ENCODE measurements at places on chromosomes 7 and 10. TPM values are rescaled to one million over a fixed set of nuclear protein-coding genes. Genes with fewer than 3 reads are reported as not detected.

DNA sequence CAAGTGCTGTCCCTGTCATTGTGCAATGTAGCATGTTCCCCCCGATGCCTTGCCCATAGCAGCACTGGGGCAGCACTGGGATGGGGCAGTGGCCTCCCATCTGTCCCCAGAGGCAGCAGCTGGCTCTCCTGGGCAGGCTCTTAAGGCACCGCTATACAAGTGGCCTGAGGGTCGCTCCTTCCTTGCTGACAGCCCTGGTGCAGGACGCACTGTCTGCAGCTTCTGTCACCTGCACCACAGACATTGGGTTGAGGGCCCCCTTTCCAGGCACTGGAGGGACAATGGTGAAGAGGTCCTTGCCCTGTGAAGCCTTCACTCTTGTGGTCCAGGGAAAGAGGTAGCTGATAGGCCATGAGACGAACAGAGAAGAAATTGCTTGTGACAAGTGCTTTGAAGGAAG lies 10.6 kb downstream of the CPSF4 start:
- no peak for DNase-seq
- no peaks in the 10 kb centered on the region for H3K27me3 ChIP-seq
- H3K4me3 ChIP-seq, result no peak overlapping the region
- no peaks in the 10 kb centered on the region for H3K4me1 ChIP-seq
- peaks cover 55% of the 10 kb centered on the region for H3K36me3 ChIP-seq

The OR2A12 gene
- not detected for total RNA-seq

DNA sequence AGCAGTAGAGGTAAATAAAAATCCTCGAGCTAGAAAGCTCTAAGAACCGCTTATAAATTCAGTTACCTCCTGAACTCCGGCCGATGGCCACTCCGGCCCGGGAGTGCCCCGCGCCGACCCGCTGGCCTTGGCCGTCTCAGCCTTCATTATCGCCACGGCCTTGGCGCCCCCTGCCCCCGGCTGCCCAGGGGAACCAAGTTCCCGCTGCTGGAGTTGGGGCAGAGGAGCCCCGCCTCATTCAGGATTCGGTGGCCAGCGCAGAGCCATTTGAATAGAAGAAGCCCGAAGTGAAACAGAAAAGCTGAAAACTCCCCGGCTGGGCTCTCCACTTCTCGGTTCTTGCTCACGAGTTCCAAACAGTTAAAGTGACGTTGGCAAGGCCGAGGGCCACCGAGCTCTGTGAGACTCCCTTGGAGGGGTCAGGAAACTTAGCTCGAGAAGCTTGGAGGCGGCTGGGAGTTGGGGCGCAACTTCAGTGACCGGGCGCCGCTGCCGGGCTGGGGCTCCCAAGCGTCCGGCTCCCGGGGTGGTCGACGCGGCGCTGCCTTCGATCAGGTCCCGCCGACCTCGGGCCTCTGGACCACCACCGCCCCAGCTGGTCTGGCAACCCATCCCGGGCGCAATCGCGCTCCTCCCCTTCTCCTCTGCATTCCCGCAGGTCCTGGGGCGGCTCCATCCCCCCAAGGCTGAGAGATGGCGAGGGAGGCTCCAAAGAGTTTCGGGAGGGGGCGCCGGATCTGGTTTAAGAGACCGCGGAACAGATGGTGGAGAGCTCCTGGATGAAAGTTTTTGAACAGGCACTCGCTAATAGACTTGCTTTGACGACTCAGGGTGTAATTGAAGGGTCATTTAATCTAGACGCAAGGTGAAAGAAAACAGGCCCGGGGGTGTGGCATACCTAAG lies 5.8 kb upstream of the FEZF1 start:
- no peak overlapping the region for H3K4me3 ChIP-seq
- peaks cover 10% of the 10 kb centered on the region for H3K27me3 ChIP-seq
- no peak for DNase-seq
- no peak overlapping the region for H3K27ac ChIP-seq
- H3K36me3 ChIP-seq, result no peaks in the 10 kb centered on the region
- H3K4me1 ChIP-seq, result no peaks in the 10 kb centered on the region

GRCh38 chr7:105885387-105886111 lies 9.2 kb upstream of the ATXN7L1 start:
- H3K27ac ChIP-seq, result no peak overlapping the region
- no peaks in the 10 kb centered on the region for H3K27me3 ChIP-seq
- DNase-seq, result no peak
- no peaks in the 10 kb centered on the region for H3K36me3 ChIP-seq
- no peak overlapping the region for H3K4me3 ChIP-seq

GRCh38 chr7:2123360-2123759 lies 109.4 kb downstream of the MAD1L1 start:
- H3K4me1 ChIP-seq, result peaks cover 24% of the 10 kb centered on the region
- no peak overlapping the region for H3K4me3 ChIP-seq
- H3K27me3 ChIP-seq, result no peaks in the 10 kb centered on the region

DNA sequence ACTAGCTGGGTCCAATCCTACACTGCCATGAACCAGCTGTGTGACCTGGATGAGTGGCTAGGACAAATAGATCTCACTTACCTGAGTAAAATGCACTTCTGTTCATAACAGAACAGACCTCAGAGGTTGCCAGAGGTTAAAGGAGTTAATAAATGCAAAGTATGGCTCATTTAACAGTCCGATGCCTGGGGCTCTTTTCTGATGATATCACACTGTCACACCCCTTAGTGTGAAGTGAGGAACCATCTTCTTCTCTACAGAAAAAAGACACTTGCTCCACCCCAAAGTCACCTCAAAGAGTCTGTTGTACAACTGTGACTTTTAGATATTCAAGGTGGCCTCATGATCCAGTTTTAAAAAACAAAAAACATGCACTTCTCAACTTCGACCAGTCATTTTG lies 21.5 kb upstream of the TARP start:
- H3K27me3 ChIP-seq, result no peaks in the 10 kb centered on the region
- no peaks in the 10 kb centered on the region for H3K36me3 ChIP-seq

GRCh38 chr10:11560076-11560709 lies 51.3 kb downstream of the USP6NL start:
- H3K4me3 ChIP-seq, result no peak overlapping the region
- H3K36me3 ChIP-seq, result no peaks in the 10 kb centered on the region
- H3K27ac ChIP-seq, result no peak overlapping the region

- no peak overlapping the region for H3K4me3 ChIP-seq
- no peaks in the 10 kb centered on the region for H3K27me3 ChIP-seq
- no peaks in the 10 kb centered on the region for H3K4me1 ChIP-seq
- H3K27ac ChIP-seq, result no peak overlapping the region
Observed at GRCh38 chr10:76179806-76180205, 748.4 kb downstream of the LRMDA start.
